ENCODE measurements at places on chromosomes 13 and 19. TPM values are rescaled to one million over a fixed set of nuclear protein-coding genes. Genes with fewer than 3 reads are reported as not detected.

DNA sequence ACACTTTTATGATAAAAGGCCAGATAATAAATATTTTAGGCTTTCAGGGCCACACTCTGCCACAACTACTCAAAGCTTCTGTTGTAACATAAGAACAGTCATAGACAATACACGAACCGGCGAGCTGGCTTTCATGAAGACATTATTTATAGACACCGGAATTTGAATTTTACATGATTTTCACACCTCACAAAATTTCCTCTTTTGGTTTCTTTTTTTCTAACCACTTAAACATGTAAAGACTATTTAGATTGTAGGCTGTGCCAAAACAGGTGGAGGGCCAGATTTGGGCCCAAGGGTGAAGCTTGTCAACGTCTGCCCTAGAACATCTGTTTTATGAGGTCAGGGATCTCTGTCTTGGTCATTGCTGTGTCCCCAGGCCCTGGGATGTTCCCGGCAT is 29.7 kb upstream of the FXYD3 start:
- no peak for DNase-seq

GRCh38 chr19:45496349-45496953 is 396 bp downstream of the RTN2 start:
- no peak for DNase-seq

- DNase-seq = peak; percentile 42
Observed at GRCh38 chr19:14363183-14364097, 17.8 kb upstream of the ADGRE5 start.

- no peak for DNase-seq
Observed at GRCh38 chr19:5213667-5214066, 126.9 kb downstream of the PTPRS start.

- no peak for DNase-seq
Observed at GRCh38 chr13:40125336-40125735, 469.9 kb downstream of the COG6 start.

DNA sequence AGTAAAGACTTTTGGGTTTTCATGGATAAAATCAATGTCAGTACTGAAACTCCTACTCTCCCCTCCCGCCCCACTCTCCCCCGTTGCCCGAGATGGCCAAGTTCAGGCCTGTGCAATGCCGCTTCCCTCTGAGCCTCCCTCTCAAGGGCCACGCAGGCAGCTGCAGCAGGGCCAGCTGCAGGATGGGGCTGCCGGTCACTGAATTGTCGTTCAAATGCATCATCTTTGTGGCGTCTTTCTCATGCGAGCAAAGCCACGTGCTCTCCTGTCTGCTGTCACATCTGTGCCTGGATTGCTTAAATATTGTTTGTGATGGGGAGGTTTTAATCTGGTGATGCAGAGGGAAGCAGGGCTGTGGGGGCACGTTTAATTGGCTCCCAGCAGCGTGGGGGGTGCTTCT is 26.6 kb downstream of the SHISA2 start:
- no peak for DNase-seq

GRCh38 chr13:109646423-109646822 is 140.0 kb downstream of the IRS2 start:
- DNase-seq = no peak

DNA sequence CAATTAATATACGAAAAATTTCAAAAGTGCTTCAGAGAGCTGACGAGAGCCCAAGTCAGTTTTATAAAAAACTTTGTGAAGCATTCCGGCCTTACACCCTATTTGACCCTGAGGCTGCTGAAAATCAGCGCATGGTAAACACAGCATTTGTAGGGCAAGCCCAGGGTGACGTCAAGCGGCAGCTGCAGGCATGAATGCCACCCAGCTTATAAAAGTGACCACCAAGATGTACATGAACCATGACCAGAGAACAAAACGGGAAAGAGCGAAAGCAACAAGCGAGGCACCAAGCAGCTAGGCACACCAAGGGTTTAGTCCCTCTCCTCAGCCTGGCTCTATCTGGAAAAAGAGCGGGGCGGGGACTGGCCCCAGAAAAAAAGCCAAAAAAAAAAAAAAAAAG is 6.0 kb downstream of the SIGLEC11 start:
- DNase-seq = peak; percentile 16

DNA sequence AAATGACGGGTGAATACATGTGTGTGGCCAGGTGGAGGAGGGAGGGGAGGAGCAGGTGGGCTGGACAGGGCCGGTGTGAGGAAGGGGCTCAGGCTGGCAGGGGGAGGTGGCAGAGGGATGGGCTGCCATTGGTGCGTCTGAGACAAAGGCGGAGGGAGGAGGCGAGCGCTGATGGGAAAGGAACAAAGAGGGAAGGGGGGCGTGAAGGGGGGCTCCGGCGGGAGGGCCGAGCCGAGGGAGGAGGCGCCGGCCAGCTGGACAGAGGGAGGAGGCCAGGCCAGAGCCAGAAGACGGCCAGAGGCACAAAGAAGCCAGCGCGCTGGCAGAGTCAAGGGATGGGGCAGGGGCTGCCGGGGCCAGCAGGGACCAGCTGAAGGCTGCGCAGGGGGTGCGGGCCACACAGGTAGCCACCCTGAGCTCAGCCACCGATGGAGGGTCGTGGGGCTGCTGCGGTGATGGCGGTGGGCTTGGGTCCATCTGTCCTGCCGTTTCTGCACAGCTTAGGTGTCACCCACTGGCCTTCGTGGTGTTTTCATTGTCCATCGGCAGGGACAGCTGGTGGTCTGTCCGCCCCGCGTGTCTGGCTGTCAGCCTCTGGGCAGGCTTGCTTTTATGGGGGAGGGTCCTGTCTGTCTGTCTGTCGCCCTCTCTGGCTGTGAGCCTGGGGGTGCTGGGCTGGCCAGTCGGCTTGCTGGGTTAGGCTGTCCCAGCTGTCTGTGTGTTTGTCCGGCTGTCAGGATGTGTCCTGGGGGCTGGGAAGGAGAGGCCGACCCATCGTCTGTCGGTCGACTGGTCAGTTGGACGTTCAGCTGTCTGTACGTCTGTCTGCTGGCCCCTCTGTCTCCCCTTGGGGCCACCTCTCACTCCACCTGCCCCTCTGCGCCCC is 2.2 kb downstream of the APC2 start:
- no peak for DNase-seq

DNA sequence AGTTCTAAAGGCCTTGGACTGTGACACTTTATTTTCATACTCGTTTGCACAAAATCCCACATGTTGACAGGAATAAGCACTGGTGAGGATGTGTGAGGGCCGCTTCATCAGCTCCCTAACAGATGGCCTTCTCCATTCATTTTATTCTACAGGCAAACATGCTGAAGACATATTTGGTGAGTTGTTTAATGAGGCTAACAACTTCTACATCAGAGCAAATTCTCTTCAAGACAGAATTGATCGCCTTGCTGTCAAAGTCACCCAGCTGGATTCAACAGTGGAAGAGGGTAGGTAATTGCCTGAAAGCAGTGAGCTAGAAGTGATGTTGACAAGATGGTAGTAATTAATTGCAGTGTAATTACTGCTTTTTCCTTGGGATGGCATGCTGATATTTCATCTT is 95.7 kb downstream of the GPR12 start:
- no peak for DNase-seq

DNA sequence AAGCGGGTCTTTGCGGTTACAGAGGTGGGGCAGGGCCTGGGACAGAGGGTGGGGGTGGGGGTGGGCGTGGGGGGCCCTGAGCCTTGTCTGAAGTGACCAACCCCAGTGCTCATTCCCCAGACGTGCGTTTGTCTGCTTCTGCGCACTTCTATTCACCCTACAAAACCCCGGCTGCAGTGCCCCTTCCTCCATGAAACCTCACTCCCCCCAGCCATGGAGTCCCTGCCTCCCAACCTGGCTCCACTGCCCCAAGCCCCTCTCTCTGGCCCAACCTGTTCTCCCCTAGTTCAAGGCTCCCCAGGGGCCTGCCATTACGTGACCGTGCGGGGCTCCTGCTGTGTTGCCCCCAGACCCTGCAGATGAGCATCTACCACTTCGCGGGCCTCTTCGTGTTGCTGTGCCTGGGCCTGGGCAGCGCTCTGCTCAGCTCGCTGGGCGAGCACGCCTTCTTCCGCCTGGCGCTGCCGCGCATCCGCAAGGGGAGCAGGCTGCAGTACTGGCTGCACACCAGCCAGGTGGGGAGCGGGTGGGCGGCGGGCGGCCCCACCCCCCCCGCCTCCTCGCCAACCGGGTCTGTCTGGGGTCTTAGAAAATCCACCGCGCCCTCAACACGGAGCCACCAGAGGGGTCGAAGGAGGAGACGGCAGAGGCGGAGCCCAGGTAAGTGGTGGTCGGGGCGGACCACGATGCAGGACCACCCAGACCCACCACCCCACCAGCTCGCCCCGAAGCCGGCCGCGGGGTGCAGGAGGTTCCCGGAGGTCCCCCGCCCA is 8.2 kb downstream of the GRIN3B start:
- DNase-seq = no peak

DNA sequence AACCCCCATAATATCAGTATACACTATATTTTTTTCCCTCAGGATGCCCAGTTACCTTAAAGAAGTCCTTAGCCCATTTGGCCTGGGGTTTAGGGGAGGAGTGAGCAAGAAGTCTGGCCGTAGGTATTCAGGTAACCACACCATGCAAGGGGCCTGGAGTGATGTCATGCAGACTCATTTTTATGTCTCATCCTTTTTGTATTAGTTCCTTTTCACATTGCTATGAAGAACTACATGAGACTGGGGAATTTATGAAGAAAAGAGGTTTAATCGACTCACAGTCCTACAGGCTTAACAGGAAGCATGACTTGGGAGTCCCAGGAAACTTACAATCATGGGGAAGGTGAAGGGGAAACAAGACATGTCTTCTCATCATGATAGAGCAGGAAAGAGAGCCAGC is 12.2 kb downstream of the TPP2 start:
- no peak for DNase-seq

GRCh38 chr19:17170538-17171297 is 44.4 kb upstream of the USE1 start:
- DNase-seq = no peak

GRCh38 chr19:50722201-50723013 is 757 bp upstream of the CLEC11A start:
- peak; percentile 6 for DNase-seq

GRCh38 chr13:60230593-60230992 is 66.9 kb upstream of the DIAPH3 start:
- DNase-seq = peak; percentile 1

DNA sequence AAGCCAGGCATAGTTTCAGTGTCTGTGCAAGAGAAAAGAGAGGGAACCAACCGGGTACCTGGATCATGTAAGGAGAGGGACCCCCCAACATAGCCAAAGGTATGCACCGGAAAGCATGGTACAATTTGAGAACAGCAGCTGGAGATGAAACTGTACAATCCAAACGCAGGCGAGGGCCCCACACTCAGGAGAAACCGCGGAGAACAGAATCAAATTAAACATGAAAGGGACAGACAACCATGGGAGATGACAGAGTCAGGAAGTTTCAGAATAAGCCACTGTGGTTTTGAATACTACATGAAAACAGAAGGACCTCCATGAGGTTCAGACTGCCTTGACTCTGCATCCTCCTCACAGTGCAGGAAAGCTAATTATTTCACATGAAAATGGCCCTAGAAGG is 62.9 kb upstream of the SPATA13 start:
- DNase-seq = no peak

- DNase-seq = no peak
Observed at GRCh38 chr13:84994582-84994981, 804.6 kb downstream of the SLITRK6 start.

DNA sequence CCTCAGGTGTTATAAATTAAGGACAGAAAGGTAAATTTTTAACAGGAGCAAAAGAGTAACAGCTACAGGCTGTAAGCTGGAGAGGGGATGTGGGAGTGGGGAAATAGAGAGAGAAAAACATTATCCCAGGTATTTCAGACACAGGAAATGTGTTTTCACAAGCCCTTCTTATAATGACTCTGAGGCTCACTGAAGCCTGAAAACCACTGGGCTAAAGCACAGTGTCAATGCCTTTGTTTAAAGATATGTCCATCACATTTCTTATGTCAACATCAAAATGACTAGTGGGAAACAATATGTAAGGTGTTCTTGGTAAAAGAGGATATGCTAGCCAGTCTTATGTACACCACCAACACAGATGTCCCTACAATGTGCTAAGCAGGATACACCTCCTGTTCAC is 365.9 kb downstream of the FGF14 start:
- no peak for DNase-seq

DNA sequence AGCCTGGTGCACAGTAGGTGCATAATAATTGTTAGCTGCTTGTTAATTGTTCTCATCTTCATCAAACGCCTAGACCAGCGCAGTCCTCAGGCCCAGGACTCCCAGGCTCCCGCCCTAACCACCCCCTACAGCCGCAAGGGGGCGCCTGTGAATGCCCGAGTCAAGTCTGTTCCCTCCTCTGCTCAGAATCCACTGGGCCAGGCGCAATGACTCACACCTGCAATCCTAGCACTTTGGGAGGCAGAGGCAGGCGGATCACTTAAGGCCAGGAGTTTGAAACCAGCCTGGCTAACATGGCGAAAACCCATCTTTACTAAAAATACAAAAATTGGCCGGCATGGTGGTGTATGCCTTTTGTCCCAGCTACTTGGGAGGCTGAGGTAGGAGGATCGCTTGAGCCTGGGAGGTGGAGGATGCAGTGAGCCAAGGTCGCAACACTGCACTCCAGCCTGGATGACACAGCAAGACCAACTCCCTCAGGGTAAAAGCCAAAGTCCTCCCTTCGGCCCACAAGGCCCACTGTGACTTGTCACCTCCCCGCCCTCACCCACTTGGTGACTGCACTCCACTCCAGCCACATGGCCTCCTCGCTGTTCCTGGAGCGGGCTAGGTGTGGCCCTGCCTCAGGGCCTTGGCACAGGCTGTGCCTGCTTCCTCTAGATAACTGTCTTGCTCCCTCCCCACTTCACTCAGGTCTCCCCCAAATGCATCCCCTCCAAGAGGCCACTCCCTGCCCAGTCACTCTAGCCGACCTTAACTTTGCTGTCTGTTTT is 9.1 kb downstream of the ZNF653 start:
- DNase-seq = peak; percentile 86

Gene UGGT2
- polyA plus RNA-seq = 19.6 TPM

Gene SIGLEC5
- not detected for polyA plus RNA-seq

Gene RGL3
- 0.34 TPM for polyA plus RNA-seq

Gene ZNF285
- 1.4 TPM for polyA plus RNA-seq

Gene ONECUT3
- not detected for polyA plus RNA-seq

Gene SYCN
- polyA plus RNA-seq = not detected

Gene CEACAM3
- not detected for polyA plus RNA-seq
